ENCODE measurements at places on chromosomes 1 and 21.

DNA sequence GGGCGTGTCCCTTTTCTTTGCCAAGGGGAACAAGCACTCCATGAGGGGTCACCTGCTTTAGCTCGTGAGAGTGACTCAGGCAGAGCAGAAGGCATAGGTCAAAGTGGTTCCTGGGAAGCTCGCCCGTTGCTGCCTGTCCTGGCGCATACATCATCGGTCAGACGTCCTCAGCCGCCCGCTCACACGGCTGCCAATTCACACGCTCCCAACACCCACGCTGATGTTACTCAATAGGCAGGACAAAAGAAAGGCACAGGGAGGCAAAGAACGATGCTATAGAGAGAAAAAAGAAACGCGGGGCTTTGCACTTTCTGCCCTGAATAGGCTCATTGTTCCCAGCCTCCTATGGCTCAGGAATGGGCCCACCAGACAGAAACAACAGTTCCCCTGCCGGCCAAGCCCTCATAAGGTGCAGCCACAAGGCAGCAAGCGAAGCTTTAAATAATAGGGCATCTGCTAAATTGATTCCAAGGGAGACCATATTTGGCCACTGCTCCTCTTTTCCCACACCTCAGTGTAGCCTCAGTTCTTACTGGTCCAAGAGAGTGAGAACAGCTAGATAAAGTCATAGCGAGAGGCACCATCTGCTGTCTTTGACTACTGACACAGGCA, 38.7 kb downstream of the VTCN1 start:
- DNase-seq = no peak

- no peak for DNase-seq
These were observed 33.6 kb upstream of the CTSK start for GRCh38 chr1:150841626-150842025.

GRCh38 chr1:8740034-8740449, 77.4 kb downstream of the RERE start:
- no peak for DNase-seq

DNA sequence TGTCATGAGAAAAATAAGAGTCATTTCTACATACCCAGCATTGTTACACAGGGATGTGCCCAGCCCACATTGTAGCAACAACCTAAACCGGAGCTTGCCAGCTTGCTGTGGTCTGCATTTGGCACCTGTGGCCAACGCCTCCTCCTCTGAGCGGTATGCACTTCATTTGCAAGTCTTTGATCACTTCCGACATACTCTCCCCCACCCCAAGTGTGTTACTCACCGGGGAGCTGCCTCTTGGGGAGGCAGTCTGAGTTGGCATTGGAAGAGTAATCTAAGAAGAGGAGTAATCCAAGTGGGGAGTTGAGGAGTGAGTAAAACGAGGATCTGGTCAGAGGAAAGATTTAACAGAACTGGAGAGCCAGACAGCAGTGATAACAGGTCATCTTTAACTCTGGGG, 3.8 kb downstream of the BCL9 start:
- peak; percentile 57 for DNase-seq

- DNase-seq = no peak
These were observed 57.6 kb downstream of the CD34 start for GRCh38 chr1:207853372-207853757.

- no peak for DNase-seq
These were observed 87.4 kb upstream of the MACF1 start for GRCh38 chr1:39116860-39117728.

DNA sequence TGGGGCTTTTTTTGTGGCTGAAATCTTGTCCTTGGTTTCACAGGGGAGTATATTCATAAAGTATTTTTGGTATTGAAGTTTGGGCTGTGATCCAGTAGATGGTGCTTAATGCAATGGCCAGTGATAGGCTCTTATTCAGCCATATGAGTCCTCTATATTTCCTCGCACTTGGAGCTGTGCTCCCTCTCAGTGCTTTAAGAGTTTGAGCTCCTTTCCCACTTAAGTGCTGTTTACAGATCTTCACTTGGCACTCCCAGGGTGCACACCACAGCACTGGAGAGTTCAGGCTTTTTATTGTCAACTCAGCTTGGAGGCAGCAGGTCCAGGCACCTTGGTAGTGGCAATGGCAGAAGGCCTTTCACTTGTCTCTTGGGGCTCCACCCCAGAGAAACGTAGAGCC, 54.9 kb downstream of the DRAM2 start:
- DNase-seq = no peak

DNA sequence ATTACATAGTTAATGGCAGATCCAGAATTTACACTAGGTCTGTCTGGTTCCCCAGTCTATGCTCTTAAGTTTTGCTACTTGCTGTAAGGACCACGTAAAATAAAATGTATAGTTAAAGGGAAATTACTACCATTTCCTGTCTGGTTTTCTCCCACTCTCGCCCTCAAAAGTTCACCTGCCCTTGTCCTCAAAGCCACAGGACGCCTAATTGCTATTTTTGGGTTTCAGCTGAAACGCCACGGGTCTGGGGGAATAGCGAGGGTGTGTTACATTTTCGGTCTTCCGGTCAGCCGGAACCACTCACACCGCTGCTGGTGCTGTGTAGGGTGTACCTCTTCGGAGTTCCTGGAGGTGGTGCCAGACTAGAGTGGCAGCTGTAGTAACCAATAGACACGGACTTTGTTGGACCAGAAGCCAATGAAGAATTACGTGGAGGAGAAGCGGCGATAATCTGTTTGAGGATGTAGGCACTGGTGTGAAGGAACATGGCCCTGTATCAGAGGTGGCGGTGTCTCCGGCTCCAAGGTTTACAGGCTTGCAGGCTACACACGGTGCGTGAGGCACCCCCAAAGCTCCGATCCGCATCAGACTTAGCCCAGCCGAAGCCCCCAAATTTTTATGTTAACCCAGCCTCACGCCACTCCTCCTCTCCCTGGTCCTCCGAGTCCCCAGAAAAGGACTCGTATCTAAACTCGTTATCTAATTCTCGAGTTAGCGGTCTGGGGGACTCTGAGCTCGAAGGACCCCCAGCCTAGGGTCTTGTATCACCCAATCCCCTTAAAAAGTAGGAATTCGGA, at the start of gene TARS2:
Gene TARS2, plus strand, starts transcription at position 454 of the 797 bp plus-strand sequence. Its CDS starts 32 bp downstream, at position 486.
- peak; percentile 80 for DNase-seq

GRCh38 chr1:223784541-223784940, 61.2 kb downstream of the TP53BP2 start:
- DNase-seq = no peak

GRCh38 chr1:119838236-119838635, 27.0 kb upstream of the REG4 start:
- DNase-seq = no peak

DNA sequence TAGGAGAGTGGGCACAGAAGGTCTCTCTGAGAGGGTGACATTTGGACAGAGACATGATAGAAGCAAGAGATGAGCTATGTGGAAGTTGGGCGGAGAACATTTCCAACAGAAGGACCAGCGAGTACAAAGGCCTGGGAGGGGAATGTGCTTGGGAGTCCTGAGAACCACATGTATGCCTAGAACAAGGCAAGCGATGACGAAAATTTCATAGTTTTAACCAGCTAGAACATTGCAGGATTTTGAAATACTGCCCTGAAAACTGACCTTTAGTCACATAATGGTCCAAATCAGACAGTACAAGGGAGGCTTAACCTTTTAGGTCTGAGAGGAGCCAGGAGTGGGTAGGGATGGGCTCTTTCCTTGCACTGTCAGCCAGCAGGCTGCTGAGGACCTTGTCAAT, 68.0 kb downstream of the MRPS6 start:
- no peak for DNase-seq

- no peak for DNase-seq
These were observed 604.8 kb upstream of the CXADR start for GRCh38 chr21:16908077-16908476.

DNA sequence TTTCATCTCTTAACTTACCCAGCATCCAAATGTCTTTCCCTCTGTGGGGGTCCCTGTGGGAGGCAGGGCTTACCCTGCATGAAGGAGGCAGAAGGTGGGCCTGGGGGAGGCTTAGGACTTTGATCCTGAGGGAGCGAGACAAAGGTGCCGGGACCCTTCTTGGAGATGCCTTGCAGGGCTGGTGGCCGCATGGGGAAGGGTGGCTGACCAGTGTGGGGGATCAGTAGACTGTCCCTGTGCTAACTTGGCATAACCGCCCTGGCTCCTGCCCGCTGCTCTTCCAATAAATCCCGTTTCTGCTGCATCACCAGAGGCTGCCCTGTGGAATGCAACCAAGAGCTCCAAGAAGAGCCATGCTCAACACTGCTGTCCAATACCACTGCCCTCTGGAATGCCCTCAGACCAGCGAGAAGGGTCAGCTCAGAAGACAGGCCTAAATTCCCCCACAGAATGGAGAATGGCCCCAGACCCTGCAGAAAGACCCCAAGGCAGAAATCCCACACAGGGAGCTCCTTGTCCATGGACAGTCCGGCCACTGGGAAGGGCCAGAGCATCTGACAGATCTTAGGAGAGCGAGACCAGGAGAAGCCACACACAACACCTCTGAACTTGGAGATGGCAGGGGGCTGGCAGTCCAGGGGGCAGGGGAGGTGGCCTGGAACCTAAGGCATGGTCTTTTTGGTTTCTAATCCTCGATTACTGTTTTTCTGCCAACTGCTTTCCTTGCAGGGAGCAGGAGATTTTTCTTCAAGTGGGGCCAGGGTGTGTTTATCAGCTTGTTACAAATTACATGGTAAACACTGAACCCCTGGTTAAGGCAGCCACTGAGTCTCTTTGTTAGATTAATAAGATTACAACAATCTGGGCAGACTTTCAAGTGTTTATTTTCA, 46.7 kb upstream of the DMRTB1 start:
- DNase-seq = no peak

- no peak for DNase-seq
These were observed 3.1 kb downstream of the ETV3 start for GRCh38 chr1:157135070-157135469.

DNA sequence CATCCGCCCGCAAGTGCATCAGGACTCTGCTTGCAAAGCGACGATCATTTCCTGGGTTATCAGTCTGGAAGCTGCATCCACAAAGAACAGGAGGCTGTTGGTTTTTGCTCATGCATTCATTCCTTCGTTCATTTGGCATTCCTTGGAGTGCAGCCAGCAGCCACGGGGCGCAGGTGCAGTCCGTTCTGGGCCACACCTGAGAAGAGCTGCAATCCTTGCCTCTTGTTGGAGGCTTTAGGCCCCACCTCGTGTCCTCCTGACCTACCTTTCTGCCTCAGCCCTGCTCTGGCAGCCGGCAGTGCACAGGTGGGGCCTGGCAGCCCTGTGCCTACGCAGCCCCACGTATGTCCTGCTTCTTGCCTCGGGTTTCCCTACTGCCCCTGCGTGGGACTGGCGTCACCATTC, 19.6 kb upstream of the C2CD2 start:
- no peak for DNase-seq

- DNase-seq = no peak
These were observed 510 bp upstream of the IL10RB start for GRCh38 chr21:33265664-33266049.

DNA sequence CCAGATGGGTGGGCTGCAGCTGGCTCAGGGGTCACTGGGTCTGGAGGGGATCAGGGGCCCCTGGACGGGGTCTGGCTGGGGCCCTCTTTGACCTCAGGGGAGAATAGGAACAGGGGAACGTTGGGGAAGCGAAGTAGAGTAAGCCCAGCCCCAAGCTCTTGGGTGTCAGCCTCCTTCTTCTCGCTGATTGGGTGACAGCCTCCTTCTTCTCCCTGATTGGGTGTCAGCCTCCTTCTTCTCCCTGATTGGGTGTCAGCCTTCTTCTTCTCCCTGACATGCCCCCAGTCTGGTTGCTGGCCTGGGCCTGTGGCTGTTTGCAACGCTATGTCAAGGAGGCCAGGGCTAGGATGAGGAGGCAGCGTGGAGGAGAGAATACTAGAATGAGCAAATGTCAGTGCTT, 76.7 kb upstream of the CASZ1 start:
- no peak for DNase-seq

DNA sequence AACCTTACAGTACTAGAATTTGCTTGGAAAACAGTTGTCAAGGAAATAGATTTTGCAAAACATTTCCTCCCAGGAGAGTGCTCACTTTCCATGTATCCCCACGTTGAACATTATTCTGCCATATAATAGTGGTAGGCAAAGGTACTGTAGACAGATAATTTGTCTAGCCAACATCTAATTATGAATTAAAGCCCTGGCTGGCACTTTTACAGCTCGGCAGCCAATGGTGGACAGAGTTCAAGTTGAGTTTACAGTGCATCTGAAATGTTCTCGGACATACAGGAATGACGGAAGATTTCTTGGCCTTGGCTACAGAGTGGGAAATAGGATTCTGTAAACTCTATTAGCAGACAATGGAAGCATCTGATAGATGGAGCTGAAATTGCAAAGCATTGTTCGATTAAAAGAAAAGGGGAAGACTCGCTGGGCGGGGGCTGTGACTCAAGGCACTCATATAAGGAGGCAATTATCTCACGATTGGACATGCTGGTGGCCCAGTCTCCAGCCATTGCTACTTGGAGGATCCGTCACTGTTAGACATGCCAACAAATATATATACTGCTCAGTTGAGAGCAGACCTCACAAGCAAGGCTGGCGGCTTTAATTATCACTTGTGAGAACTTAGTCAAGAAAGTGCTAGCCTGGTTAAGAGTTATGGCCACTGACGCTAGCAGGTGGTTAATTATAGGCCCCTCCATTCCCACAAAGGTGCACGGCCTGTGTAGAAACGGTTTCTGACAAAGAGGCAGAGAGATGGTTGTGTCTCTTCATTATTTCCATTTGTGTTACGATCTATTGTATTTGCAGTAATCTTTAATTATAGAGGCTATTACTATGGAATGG, 48.0 kb downstream of the MAN1C1 start:
- no peak for DNase-seq

- no peak for DNase-seq
These were observed 3.9 kb downstream of the SH2D5 start for GRCh38 chr1:20728371-20729154.

DNA sequence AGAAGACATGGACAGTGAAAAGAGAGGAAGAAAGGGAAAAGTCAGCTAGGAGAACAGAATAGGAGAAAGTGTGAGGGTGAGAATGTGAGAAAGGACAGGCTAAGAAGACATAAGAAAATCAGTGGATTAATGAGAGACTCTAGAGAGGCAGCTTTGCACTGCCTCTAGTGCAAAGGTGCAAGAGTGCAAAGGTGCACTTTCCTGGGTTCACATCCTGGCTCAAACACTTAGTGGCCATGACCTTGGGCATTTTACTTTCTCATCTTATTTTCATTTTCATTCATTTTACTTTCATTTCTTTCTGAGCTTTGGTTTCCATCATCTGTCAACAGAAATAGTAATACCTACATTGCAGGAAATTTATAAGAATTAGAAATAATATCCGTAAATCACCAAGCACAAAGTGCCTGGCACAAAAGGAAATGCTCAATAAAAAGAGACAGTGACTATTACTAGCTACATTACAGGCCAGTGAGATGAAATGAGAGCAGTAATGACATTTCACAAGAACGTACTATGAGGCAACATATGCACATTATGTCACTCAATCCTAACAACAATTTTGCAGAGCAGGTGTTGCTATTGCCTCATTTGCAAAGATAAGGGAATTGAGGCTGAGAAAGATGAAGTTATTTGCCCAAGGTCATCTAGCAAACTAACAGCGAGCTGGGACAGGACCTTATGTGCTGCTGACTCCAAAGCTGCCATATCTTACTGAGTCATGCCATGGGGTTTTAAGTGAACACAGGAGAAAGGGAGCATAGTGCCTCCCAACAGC, 107.0 kb upstream of the TLR5 start:
- no peak for DNase-seq
